GM19239 (cell line): ENCODE measurements at places on chromosomes 5 and 9.

DNA sequence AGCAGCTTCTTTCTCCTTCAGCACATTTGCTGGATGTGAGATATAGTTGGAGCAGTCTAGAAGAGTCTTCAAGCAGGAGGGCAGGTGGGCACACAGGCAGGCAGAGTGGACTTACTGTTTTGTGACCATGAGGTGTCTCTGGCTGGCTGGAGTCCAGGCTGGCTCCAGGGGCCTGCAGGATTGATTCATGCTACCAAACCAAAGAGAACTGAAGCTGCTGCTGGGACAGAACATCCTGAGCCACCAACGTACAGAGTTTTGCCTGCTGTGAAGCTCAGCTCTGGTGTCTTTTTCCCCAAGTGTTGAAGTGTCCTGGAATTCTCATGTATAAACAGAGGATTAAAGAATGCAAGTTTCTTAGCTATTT, 45.7 kb downstream of the CYSTM1 start:
- no peak for DNase-seq

DNA sequence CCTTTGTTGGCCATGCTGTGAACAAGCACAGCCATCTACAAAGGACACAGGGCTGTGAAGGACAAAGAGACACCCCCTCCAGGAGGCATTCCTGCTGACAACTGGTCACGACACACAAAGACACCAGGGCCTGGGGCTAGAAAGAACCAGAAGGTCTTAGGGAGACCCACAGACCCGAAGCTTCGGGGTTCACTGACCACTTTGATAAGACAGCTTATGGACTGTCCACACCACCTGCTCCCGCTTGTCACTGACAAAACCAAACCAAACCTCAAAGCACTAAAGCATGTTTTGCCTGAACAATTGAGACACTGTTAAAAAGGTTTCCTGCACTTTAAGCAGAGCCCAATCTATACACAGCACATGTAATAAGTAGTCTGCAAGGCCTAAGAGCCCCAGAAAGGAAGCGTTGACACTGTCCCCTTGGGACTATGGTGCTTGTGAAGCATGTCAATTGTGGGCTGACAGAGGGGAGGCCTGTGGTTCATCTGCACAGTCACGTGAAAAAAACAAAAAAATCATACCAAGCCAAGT, 185.0 kb downstream of the GAPVD1 start:
- DNase-seq: peak; percentile 67

DNA sequence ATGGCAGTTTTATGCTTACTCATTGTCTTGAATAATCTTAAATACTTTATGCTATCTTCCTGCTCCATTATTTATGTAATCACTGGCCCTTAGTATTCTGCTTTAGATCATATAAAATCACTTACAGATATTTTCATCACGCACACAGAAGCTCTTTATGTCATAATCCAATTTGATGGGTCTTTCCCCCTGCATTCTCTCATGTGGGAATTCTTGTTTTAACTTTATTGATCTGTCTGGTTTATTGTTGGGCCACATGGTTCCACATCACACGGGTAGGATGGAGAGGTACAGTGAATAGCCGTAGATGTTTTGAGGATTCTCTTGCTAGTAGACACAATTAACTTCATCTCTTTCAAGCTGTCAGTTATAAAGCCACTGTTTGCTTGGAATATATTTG, 27.0 kb downstream of the PLPPR1 start:
- DNase-seq: no peak

DNA sequence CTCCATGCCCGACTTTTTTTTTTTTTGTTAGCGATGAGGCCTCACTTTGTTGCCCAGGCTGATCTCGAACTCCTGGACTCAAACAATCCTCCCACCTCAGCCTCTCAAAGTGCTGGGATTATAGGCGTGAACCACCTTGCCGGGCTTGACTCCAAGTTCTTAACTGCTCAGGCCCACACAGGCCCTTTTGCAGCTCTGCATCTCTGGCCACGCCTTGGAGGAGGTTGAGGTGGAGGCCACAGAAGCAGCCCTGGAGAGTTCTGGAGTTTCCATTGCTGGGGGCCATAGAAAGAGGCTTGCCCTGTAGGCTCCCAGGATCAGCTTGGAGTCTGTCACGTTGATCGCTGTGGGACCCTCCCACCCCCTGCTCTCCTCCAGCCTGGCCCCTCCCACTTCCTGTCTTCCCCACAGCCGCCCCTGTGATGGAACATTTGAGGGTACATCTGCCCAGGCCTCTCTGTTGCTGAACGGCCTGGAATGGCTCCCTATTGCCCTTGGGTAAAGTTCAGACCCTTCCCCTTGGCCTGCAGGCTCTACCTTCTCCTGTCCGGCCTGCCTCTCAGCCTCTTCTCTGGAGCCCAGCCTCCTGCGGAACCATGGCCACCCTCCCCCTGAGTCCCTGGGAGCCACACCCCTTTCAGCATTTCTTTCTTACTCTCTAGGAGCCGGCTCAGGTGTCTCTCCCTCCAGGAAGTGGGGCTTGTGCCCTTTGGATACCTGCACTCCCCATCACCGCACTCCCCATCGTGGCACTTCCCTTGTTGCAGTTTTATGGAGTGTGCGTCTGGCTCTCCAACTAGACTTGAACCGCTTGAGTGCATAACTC, 30.4 kb upstream of the IER5L start:
- no peak for DNase-seq

DNA sequence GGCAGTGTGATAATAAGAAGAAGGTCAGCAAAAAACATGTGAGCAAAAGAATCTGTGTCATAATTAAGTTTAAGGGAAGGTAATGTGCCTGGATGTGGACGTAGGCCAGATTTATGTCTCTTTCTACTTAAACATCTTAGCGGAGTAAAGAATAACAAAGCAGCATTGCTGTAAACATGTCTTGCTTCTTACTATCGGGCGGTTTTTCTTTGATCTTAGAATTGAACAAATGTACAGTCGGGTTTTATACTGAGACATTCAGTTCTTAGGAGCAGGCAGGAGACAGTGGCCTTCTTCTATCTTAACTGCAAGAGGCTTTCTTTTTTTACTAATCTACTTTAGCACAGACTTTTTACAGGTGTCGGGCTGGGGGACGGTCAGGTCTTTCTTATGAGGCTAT, 40.4 kb upstream of the FLT4 start:
- DNase-seq: no peak

- no peak for DNase-seq
These were observed 41.9 kb downstream of the BNC2 start for GRCh38 chr9:16828340-16829281.

- DNase-seq: no peak
These were observed 50.8 kb downstream of the CTSL start for GRCh38 chr9:87776481-87777379.

- DNase-seq: no peak
These were observed 766.2 kb downstream of the PTPRD start for GRCh38 chr9:9846557-9846956.

DNA sequence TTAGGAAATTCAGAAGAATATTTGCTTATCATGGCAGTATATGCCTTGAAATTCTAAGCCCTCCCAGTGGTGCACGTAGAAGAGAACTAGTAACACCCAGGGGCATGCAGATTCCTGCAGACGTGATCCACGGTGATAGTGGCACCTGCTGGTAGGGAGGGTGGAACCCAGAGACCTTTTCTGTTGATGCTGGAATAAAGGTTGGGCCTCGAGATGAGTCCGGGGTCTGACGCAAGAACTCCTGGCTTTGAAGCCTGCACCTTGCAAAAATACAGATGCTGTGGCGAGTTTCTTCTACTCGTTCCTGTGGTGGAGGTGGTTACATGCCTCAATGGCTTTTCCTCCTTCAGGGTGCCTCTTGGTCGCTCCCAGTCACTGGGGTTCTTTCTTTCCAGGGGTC, 39.5 kb upstream of the PHF2 start:
- DNase-seq: no peak

GRCh38 chr5:62418462-62419076, 6.0 kb downstream of the IPO11 start:
- DNase-seq: no peak

DNA sequence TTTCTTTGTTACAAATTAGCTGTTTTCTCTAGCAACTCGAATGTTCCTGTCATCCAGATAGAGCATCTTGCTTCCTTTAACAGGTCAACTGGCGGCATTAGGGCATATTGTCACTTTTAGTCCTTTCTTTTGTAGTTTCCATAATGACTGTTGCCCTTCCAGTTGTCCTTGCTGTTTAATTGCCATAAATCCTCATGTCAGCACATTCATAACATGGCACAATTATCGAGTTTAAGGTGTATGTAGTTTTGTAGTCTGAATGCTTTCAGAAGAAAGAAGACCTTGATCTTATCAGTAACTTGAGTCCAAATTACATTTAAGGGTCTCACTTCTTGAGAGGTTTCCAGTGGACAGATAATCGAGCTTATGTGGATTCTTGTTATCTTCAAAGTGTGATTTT, 161.7 kb upstream of the CDH12 start:
- DNase-seq: no peak

GRCh38 chr9:84466580-84467285, 126.2 kb upstream of the SLC28A3 start:
- DNase-seq: no peak

- no peak for DNase-seq
These were observed 31.9 kb upstream of the IL12B start for GRCh38 chr5:159362220-159362619.

DNA sequence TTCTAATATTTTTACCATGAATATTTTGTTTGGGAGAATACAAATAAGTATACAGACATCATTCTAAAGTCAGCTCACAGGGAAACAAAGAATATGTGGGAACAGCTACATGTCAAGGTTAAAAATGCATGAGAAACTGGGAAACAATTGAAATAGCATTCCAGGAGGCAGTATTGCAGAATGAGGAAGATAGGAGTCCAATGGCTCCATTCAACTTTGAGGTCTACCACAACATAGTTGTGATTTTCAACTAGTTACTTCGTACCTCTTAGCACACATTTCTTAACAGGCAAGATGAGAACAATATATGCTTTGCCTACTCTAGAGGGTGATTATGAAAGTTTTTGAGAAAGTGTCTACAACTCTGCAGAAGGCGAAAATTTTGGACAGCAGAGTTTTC, 35.2 kb upstream of the CAST start:
- DNase-seq: no peak

- no peak for DNase-seq
These were observed 29.0 kb downstream of the THBS4 start for GRCh38 chr5:80064124-80064523.

- DNase-seq: no peak
These were observed 20.5 kb downstream of the NEURL1B start for GRCh38 chr5:172661526-172661925.

GRCh38 chr5:7391814-7392692, 3.9 kb upstream of the ADCY2 start:
- DNase-seq: no peak

DNA sequence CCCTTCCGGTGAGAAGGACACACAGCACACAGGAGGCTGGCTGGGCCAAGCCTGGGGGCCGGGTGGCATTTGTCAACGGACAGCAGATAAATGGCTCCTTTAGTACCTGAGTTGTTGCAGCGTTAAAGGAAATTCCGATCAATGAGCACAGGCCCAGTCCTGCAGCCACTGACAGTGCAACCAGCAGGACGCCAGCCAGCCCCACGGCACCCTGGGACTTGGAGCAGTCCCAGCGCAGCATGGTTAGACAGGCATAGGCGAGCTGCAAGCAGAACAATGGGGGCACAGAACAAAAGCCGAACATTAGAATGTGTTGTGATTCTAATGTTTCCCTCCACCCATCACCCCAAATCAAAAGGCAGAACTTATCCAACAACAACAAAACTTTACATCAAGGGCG, 39.3 kb downstream of the PTCH1 start:
- no peak for DNase-seq

DNA sequence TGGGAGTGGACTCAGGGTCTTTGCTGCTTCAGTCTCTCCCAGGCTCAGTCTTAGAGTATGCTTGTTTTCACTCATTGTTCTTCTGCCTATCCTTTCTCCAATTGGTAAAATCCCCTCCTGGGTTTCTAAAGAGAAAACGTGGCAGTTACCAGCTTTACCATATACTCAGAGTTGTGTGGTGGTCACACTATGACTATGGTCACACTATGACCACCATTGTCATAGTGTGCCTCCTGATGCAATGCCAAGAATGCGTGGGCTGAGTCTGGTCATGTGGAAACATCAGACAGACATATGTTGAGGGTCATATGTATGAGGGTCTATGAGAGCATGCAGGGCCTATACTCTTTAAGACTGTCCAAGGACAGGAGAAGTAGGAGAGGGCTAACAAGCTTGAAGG, 326.5 kb upstream of the PRR16 start:
- no peak for DNase-seq

- DNase-seq: no peak
These were observed 24.1 kb downstream of the ITK start for GRCh38 chr5:157204765-157205164.

DNA sequence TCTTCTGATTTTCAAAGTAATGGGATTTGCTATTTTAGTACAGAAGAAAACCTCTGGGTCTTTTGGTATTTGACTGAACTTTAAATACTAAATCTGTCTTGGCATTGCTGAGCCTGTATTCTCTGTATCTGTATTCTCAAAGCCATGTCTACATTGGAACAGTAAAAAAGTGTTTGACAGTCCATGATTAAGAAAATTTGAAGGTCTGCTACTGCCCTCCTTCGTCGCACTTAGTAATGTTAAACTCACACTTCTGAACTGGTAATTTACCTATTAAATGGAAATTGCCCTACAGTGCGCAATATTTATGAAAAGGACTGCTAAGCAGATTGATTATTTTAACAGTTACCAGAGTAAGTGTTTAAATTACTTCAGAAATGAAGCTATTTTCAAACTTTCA, 165.7 kb upstream of the SMC2 start:
- no peak for DNase-seq
